Motor neuron (in vitro differentiated cells): ENCODE measurements at places on chromosomes 6 and 20.

DNA sequence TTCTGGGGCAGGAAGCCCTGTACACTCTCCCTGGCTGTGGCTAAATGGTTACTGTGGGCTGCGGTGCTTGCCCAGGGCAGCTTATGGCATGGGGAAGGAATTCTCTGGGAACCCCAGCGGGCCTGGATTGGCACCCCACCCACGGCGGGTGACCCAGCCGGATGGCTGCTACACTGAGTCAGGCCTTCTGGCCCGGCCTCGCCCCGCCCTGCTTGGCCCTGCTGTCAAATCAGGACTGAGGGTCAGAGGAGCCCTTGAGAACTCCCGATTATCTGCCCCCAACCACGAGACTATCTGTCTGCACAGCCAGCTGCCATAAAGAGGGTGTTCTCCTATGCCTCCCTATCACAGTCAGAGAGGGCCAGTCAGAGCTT, 7.3 kb upstream of the ITPR3 start:
- peak; percentile 48 for ATAC-seq

DNA sequence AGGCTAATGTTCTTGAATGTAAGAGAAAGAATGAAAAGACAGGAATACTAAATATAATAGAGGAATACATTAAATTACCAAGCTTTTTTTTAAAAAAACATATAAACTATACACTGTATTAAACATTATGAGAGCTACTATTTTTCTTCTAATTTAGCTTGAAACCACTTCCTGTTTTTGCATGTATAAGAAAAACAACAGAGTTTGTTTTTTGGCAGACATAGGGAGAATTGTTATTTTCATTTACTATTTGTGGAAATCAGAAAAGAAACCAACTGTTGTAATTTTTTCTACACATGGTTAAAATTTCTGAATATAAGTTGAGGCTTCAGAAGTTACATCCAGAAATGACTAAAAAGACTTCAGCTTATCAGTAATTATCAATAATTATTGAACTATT, 991.8 kb upstream of the GJE1 start:
- no peak for ATAC-seq

DNA sequence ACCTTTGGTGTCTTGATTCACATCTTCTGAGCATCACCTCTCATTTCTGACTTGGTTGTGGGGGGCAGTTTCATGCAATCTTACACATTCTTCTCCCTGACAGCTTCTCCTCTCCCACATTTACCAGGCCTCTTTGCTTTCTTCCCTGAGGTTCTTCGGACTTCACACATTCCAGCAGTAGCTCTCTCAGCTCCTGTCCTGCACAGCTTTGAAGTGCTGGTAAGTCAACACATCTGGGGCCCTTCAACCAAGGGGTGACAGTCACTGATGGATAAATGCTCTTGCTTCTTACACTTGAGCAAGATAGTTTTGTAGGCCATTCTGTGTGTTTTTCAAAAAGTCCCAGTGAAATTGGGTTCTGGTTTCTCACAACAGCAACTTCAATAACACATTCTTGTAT, 2.5 kb upstream of the SLC35B3 start:
- no peak for ATAC-seq

GRCh38 chr20:8094850-8095249, 37.2 kb upstream of the PLCB1 start:
- ATAC-seq, result peak; percentile 66

DNA sequence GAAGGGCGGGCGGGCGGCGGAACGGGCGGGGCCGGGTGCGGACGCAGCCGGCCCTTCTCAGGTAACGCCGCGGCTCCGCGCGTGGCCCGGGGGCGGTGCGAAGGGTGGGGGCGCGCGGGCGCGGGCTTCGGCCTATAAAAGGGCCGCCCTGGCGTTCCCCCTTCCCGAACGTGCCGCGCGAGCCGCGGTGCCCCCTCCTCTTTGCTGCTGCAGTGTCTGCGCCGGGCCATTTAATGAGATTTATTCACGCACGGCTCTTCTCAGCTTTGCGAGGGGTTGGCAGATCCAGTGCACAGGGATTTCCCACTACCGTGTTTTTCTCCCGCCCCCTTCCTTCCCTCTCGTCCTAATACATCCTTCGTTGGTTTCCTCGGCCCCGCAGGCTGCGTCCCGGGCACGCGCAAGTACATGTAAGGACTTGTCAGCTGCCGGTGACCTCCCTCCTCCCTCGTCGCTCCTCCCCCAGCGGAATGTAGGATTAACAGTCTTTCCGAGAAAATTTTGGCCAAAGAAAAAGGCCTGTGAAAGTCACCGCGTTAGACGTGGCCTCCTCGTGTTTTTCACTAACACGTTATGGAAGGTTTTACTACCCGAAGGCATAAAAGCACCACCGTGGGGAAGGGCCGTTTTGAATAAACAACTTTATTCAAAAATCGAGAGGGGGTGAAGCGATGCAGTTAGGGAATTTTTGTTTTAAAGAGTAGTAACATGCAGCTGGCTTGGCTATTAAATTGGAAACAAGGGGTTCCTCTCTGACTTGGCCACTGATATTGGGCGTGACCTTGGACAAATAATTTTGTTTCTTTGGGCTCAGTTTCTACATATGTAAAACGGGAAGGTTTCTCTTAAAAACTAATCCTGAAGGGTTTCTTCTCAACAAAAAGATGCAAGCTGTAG, 966 bp upstream of the REV3L start:
- peak; percentile 78 for ATAC-seq

DNA sequence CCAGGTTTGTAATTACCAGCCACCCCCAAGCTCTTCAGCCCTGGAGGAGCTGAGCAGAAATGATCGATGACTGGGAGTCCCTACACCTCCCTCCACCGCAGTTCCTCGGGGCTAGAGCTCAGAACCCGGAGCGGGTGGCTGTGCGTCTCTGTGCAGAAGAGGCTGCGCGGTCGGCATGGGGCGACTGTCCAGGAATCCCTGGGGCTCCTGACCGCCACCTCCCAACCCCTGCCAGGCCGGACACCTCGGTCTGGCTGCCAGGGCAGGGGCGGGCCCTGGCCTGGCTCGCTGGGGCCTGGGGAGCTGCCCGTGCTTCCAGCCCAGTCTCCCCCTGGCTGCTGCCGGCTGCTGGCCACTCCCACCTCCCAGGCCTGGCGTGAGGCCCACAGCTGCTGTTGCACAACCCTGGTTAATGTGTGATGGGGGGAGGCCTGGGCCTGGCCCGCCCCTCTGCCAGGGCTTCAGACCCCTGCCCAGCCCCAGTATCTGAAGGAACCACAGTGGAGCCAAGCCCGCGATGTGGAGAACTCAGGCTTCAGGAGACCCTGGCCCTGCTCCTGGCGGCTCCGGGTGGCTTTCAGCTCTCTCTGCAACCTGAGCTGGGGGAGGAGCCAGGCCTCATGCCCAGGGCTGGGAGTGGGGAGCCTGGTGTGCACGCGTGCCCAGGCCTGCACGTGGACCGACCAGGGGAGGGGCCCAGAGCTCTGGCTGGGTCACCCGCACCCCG, 1.2 kb downstream of the SLC2A4RG start:
- ATAC-seq, result peak; percentile 49
